HL-60 (cell line): ENCODE measurements at places on chromosomes 13 and 19.

- no peak for DNase-seq
Measured at GRCh38 chr13:94182185-94182761, 297.2 kb downstream of the DCT start.

DNA sequence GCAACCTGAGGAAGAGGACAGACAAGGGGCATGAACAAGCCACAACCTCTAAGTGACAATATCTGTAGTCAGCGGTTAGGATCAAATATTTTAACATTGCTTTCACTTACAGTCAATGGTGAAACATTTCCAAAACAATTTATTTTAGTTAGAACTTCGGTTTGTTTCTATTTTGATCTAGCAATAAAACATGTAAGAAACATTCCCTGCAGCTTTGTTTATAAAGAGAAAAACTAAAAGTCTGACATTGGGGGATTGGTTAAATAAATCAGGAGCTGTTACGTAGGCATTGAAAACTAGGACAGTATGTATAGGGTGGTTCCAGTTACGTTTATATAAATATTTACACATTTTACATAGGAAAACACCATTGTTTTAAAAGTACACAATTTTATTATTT, 3.4 kb downstream of the URI1 start:
- DNase-seq: no peak

DNA sequence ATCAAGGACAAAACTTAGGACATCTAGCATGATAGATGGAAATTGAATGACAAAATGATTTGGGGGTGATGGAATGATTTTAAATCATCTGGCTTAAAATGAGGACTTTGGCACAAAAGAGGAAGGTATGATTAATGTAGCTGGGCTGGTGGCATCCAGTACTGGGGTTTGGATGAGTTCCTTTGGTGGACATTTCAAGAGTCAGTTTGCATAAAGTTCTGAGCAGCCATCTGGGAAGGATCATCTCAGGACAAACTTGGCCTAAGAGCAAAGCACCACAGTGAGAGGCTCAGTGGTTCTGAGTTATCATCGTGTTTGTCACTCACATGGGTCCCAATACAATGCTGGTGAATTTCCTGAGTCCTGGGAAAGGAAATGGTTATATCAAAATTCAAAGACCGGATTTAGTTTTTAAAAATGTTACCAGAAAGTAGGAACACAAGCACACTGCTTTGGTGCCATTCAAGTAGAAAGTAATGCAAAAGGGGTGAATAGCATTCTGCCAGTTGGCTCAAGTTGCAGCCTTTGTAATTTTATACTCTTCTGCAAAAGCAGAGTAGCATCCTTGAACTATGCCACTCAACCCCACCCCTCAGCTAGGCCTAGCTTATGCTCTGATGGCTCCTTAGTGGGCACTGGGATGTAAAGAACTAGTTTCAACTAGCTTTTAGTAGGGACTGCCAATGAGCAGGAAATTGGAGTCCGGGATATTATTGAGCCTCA, 219.0 kb downstream of the COG6 start:
- DNase-seq: no peak

- DNase-seq: no peak
Measured at GRCh38 chr13:111919286-111919685, 147.7 kb upstream of the SOX1 start.

- DNase-seq: peak; percentile 57
Measured at GRCh38 chr13:113854238-113855011, 9.5 kb downstream of the GAS6 start.

GRCh38 chr13:99830931-99831330, 140.6 kb downstream of the ZIC5 start:
- DNase-seq: no peak

DNA sequence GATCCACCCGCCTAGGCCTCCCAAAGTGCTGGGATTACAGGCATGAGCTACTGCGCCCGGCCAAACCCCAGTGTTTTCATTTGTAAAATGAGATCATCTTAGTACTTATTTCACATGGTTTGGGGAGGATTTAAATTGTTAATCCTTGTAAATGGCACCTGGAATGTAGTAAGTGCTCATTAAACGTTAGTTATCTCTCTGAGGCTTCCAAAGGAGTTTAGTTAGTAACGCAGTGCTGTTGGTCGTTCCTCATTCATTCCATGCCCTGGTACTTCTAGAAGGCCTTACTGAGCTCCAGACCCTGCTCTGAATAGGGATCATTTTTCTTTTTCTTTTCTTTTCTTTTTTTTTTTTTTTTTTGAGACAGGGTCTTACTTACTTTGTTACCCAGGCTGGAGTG, 5.2 kb downstream of the CPT1C start:
- DNase-seq: no peak

GRCh38 chr19:1163283-1163933, 10.7 kb downstream of the SBNO2 start:
- no peak for DNase-seq
